Hippocampal formation (tissue), 2 donors: ENCODE measurements at places on chromosomes 12 and 14.

DNA sequence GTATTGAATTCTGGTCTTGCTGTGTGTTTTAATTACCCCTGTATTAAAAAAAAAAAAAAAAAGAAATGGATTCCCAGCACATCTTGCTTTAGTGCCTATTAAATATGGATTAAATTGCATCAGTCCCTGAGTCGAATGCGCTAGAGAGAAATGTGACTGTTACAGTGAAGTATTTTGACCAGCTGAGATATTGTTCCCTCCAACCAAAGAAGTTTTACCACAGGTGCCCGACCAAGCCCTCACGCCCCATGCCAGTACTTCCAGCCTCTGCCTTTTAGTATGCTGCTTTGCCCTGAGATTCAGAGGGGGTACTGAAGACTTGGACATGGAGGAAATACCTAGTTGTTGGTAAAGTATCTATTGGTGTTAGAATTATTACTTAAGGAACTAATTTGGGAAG lies 159.7 kb downstream of the TTLL5 start:
- DNase-seq: no peak

DNA sequence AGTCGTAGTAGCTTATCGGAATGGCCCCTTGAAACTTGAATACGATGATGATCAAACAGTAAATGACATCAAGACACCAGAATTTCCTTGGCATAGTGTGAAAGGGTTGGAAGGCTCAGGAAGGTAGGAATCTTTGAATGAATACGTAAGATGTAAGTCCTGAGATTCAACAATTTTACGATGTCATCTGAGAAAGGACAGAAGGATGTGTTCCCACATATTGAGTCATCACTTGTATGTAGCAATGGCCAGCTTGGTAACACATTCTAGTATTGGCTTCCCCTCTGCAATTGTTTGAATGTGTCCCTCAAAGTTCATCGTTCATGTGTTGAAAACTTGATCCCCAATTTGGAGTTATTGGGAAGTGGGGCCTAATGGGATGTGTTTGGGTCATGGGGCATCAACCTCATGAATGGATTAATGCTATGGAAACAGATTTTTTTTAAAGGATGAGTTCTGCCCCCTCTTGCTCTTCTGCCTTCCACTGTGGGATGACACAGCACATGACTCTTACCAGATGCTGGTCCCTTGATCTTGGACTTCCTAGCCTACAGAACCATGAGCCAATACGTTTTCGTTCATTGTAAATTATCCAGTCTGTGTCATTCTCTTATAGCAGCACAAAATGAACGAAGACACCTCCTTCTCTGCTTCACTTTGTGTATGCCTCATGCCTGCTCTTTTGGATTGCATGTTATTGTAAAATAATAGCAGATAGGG lies 284.6 kb downstream of the BCAT1 start:
- no peak for DNase-seq

DNA sequence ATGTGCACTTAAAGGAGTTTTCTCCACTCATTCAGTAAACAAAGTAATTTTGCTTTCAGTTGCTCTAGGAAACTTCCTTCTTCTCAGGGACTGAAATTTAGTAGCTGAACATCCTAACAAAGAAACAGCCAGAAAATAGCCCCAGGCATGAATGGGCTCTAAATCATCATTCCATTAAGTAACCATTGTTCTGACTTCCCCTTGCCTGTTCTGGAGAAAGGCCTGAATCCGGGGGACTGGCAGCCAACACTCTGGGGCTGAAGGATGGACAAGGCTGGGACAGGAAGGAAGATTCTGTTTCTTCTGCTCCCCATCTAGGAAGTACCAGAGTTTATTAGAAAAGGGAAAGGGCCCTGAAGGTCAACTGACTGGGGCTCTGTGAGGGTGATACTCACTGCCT lies 104.5 kb downstream of the ESRRB start:
- DNase-seq: no peak

- DNase-seq: no peak
Measured at GRCh38 chr12:52496590-52497071, 3.6 kb upstream of the KRT6A start.

DNA sequence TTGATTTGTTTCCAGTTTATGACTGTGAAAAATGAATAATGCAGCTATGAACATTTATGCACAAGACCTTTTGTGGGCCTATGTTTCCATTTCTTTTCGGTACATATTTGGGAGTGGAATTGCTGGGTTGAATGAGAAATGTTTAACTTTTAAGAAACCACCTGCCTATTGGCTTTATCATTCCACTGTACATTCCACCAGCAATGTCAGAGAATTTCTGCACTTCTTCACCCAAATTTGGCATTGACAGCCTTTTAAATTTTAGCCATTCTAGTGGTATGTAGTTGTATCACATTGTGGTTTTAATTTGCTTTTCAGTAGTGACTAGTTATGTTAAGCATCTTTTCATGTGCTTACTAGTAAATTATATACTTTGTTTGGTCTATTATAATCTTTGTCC lies 317.0 kb upstream of the TMTC1 start:
- no peak for DNase-seq

DNA sequence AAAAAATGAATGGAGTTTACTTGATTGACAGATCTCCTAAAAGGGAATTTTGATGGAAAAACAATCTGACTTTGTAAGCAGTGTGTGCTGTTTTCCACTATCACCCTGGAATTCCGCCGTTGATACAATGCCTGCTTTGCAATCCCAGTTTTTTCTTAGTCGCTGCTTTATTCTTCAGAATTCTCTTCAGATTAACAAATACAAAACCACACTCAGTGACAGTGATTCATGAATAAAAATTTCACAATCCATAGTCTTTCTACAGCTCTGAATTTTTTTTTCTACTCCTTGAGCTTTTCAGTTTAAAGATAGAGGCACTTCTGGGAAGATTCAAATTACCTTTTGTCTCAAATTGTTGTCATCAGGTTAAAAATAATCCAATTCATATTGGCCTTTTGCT lies 44.6 kb upstream of the KITLG start:
- DNase-seq: no peak

DNA sequence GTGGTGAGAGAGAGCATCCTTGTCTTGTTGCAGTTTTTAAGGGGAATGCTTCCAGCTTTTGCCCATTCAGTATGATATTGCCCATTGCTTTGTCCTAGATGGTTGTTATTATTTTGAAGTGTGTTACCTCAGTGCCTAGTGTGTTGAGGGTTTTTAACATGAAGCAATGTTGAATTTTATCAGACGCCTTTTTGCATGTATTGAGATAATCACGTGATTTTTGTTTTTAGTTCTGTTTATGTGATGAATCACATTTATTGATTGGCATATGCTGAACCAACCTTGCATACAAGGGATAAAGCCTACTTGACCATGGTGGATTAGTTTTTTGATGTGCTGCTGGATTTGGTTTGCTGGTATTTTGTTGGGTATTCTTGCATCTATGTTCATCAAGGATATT lies 302.3 kb upstream of the G2E3 start:
- DNase-seq: no peak

DNA sequence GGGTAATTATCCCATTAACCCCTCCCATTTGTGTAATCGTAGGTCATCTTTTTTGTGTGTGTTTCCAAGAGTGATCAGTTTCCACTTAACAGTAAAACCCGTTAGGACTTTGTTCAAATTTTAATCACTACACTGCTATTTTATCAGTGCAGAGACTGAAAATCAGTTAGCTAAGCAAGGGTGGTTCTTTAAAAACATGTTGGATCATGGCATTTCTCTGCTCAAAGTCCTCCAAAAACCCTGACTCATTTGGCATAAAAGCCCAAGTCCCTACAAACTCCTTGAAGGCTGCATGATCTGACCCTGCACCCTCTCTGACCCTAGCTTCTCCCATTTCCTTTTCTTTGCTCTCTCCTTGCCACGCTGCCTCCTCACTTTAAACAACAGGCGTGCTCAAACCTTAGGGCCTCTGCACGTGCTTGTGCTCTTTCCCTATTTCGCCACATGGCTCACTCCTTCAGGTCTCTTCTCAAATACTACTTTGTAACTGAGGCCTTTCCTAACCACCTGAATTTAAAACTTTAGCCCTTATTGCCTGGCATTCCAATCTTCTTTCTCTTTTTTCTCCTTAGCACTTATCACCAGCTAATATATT lies 13.2 kb upstream of the OVCH1 start:
- no peak for DNase-seq

GRCh38 chr14:66403183-66403582 lies 83.0 kb upstream of the CCDC196 start:
- DNase-seq: peak; percentile 38
